CD4-positive, alpha-beta T cell treated with Interleukin-17A for 4 hours (primary cell): ENCODE measurements at places on chromosomes 16 and 17.

GRCh38 chr16:85882181-85882810, 16.7 kb upstream of the IRF8 start:
- DNase-seq: no peak

DNA sequence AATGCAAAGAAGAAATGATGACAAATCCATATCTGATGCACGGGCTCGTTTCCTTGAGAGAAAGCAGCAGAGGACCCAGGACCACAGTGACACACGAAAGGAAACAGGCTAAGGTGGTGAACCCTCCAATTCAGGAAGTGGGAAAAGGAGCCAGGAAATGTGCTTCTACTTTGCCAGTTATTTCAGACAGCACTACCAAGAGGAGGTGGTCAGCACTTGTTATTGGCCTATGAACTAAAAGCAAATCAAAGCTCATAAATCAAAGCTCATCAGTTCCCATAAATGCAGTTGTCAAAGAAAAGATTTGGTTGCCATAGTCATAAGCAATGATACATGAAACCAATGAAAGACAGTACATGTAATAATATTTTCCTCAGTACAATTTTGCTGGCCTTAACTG, 12.6 kb upstream of the CLTC start:
- no peak for DNase-seq

- DNase-seq: no peak
These were observed 73.2 kb downstream of the NT5M start for GRCh38 chr17:17376362-17376761.

- DNase-seq: no peak
These were observed 56.4 kb downstream of the CHD9 start for GRCh38 chr16:53111078-53111791.

GRCh38 chr17:55308613-55309391, 44.0 kb downstream of the HLF start:
- no peak for DNase-seq

DNA sequence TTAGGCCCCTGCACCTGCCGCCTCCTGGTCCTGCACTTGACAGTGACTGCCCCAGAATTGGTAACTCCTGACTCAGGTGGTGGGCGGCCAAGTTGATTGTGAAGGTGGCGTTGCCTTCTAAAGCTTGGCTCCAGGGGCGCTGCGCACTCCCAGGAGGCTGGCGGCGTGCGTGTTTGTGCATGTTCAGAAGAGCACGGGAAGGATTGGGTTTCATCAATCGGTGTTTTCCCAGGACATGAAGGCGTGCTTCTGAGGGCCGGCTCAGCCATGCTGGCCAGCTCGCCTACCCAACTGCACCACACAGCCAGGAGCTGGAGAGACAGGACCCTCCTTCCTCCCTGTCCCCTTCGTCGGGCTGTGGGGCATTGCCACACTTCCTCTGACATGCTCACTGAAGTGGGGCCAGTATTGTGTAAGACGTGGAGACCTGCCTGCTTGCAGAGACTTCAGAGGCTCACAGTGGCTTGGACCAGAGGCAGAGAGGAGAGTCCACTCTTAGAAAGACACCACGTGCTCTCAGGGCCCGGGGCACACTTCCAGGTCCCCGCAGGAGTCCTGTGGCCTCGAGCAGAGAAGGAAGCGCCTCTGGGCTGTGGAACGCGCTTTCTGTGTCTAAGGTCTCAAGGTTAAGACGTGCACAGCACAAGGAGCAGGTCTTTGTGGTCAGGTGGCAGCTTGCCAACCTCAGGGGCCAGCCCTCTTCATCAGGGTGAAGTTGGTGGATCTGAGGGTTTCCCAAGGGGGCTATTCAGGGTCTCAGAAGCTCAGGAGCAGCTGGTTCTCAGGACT, 2.8 kb downstream of the RAB40C start:
- no peak for DNase-seq
